ENCODE measurements at places on chromosomes 12 and 14.

DNA sequence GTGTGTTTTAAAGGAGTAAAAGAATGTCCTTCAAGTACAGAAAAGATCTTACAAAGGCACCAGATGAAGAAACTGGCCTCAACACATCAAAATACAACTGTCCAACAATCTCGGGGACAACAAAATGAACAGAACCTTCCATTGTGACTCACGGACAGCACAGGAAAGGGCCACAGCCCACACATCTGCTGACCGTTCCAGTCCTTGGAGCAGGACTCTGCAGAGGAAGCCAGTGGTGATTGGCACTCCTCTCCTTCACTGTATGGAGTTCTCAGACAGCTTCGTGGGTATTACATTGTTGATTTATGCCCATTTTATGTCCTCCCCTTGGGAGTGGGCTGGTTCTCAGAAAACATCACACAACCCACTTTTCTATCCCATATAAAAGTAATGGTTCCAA lies 32.5 kb upstream of the TC2N start:
- no peak for DNase-seq

DNA sequence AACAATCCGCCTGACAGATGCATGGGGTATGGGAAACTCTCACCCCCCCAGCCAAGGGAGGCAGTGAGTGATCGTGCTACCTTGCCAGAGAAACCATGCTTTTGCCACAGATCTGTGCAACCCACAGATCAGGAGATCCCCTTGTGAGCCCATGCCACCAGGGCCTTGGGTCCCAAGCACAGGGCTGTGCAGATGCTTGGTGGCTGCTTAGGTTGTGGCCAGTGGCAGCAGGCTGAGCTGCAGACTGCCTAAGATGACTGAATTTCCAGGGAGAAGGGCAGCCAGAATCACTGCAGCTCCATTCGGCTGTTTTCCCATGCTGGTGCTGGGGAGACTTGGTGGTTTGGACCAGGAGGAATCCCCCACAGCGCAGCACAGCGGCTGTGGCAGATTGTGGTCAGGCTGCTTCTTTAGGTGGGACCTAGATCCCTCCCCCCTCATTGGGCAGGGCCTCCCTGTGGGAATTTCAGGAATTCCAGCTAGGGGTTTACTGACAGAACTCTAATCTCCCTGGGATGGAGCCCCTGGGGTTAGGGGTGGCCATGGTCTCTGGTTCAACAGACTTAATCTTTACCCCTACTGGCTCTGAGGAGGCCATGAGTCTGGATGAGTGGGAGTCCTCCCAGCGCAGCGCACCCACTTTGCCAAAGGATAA lies 264.6 kb upstream of the DAAM1 start:
- DNase-seq: no peak

DNA sequence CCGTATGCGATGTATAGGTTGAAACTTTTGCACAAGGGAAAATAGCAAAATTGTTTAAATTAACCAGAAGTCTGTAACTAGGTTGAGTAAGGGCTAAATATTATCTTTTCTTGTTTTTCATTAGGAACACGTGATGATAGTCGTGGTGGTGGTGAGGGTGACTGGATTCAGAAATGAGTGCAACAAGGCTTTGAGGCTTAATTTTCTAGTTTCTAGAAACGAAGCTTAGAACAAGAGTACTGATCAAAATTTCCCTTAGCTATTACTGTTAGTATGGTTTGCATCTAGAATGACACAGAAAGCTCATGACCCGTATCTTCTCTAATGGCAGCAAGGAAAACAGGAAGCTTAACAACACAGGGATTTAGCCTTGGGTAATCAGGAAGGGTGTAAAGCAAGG lies 7.0 kb downstream of the SLIRP start:
- no peak for DNase-seq

DNA sequence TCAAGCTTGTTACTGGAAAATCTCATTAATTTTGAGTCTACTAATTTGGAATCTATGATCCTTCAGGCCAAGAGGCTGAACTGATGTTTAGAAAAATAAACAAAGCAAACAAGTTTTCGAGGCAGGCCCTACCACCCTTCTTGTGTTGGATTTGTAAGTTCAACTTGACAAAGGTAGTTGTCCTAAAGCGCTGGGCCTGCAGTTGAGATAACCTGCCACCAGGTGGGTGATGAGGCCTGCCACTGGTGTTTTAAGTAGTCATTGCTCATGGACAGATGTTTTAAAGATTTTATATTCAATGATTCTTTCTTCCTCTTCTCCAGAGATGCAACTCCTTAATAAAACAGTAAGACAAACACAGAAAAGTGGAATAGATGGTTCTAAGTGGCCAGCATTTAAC lies 19.4 kb downstream of the ACVRL1 start:
- DNase-seq: no peak

- no peak for DNase-seq
Observed at GRCh38 chr14:24817212-24818057, 183.4 kb upstream of the GZMB start.

DNA sequence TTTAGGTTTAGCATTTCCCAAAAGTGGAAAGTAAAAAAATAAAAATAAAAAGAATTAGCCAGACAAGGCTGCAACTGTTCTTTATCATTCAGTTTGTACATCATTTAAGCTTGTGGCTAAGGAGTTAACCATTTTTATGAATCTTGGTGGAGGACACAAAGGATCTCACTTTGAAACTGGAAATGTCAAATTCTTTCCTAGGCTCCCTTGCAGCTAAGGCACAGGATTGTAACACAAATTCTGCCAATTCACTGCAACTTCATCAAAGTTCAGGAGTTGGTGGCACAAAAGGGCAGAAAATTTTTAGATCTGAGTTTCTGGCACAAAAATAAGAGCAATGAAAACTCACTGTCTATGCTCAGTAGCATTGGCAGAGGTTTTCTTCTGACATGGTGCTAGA lies 211.2 kb upstream of the SYT10 start:
- no peak for DNase-seq

GRCh38 chr12:132764231-132764630 lies 2.6 kb upstream of the ANKLE2 start:
- DNase-seq: no peak

DNA sequence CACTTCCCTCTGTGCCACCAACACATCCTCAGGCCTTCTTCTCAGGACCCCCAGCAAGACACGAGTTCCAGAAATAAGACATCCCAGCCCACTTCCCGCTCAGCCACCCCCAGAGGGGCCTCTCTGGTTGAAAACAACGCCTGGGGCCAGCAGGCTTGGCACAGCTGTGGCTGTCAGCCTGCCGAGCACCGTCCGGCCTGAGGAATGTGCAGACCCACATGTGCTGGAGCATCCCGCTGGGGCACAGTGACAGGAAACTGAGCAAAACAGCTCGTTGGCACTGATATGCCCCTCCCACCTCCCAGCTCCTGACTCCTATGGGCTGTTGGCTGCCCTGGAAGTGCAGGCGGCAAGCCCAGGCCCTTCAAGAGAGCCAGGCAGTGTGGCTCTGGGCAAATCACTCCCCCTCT lies 1.4 kb downstream of the SYNE3 start:
- DNase-seq: no peak

- DNase-seq: no peak
Observed at GRCh38 chr12:61956545-61956944, 303.7 kb upstream of the USP15 start.

GRCh38 chr14:49594347-49595091 lies 4.2 kb upstream of the LRR1 start:
- peak; percentile 46 for DNase-seq

- DNase-seq: no peak
Observed at GRCh38 chr12:47868041-47868440, 36.8 kb downstream of the VDR start.

DNA sequence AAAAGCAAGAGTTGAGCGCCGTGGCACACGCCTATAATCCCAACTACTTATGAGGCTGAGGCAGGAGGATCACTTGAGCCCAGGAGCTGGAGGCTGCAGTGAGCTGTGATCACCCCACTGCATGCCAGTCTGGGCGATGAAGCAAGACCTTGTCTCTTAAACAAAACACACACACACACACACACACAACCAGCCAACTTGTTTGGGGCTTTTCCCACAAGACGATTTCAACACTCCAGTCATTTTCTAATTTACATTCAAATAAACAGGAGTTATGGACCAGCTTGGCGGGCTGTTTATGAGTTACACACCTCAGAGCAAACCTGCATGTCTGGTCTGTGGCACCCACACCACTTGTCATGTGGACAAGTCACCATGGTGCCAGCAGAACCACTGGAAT lies 6.7 kb downstream of the GLTP start:
- no peak for DNase-seq
